ENCODE measurements at places on chromosomes 7 and 10. TPM values are rescaled to one million over a fixed set of nuclear protein-coding genes. Genes with fewer than 3 reads are reported as not detected.

GRCh38 chr7:75534727-75535307, 42.7 kb downstream of the SPDYE5 start:
- no peak for DNase-seq
- no peak overlapping the region for H3K27ac ChIP-seq
- H3K4me1 ChIP-seq, result no peaks in the 10 kb centered on the region
- no peak overlapping the region for H3K4me3 ChIP-seq

GRCh38 chr10:114027951-114028350, 15.7 kb upstream of the ADRB1 start:
- no peak overlapping the region for H3K4me3 ChIP-seq
- no peaks in the 10 kb centered on the region for H3K27me3 ChIP-seq
- no peaks in the 10 kb centered on the region for H3K36me3 ChIP-seq

- no peak overlapping the region for H3K27ac ChIP-seq
- H3K27me3 ChIP-seq, result no peaks in the 10 kb centered on the region
- H3K36me3 ChIP-seq, result no peaks in the 10 kb centered on the region
- DNase-seq, result no peak
- no peaks in the 10 kb centered on the region for H3K4me1 ChIP-seq
- no peak overlapping the region for H3K4me3 ChIP-seq
These were observed 36.9 kb upstream of the CCDC3 start for GRCh38 chr10:13038391-13038790.

MYPN gene
- not detected for total RNA-seq

- no peak for DNase-seq
- no peaks in the 10 kb centered on the region for H3K4me1 ChIP-seq
- H3K4me3 ChIP-seq, result no peak overlapping the region
- no peaks in the 10 kb centered on the region for H3K27me3 ChIP-seq
These were observed 12.6 kb upstream of the FHIP2A start for GRCh38 chr10:114808982-114809381.

GRCh38 chr10:89679986-89680385, 21.4 kb upstream of the KIF20B start:
- H3K36me3 ChIP-seq, result no peaks in the 10 kb centered on the region
- no peak for DNase-seq

EPO gene
- total RNA-seq, result not detected

GRCh38 chr7:12713625-12714378, 26.4 kb downstream of the ARL4A start:
- H3K4me1 ChIP-seq, result peaks cover 10% of the 10 kb centered on the region
- no peak for DNase-seq
- H3K27me3 ChIP-seq, result no peaks in the 10 kb centered on the region
- peak overlapping the region; percentile 81 for H3K27ac ChIP-seq
- H3K36me3 ChIP-seq, result no peaks in the 10 kb centered on the region

EPHB6 gene
- 3.0 TPM for total RNA-seq

DNA sequence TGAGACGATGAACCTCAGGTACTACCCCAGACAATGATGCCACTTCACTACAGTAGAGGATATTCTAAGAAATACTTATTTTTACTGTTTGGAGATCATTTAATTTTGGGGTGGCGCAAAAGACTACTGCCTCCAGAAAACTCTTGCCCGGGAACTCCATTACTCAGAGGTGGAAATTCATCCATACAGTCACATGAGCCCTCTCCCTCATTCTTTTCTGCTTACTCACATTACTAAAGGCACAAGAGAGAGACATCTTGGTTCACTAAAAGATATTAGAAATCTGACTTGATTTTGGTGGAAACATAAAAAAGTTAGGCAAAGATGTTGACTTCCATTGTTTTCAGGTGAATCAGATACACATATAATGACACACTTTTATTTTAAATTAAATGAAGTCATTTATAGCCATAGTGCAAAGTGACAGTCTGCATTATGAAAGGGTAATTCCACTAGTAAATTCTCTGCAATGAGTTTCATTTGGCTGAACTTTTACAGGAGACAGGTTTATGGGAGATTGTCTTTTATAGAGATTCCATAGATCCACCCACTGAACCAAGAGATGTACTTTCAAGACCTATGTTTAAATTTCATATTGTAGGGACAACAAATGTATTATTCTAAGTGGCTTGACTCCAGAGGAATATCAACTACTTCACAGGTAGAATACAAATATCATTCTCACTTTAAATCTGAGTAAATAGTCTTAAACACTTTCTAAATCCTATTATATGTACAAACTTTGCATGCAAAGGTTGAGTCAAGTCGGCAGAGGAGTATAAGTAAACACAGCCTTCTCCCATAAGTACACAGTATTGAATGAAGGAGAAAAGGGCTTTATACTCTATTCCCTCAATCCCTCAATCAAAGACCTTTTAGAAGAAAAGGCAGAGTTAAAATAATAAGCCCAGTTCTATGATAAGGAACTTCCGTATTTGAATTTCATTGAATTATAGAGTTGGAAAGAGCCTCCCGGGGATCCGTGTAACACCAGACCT, 18.8 kb downstream of the NEBL start:
- H3K27ac ChIP-seq, result no peak overlapping the region
- H3K27me3 ChIP-seq, result no peaks in the 10 kb centered on the region
- no peak overlapping the region for H3K4me3 ChIP-seq
- no peaks in the 10 kb centered on the region for H3K36me3 ChIP-seq
- no peak for DNase-seq

- H3K27ac ChIP-seq, result peak overlapping the region; percentile 7
- no peaks in the 10 kb centered on the region for H3K4me1 ChIP-seq
- H3K4me3 ChIP-seq, result no peak overlapping the region
- no peaks in the 10 kb centered on the region for H3K27me3 ChIP-seq
- no peaks in the 10 kb centered on the region for H3K36me3 ChIP-seq
These were observed 57.3 kb upstream of the CCDC71L start for GRCh38 chr7:106717955-106718871.

- no peaks in the 10 kb centered on the region for H3K36me3 ChIP-seq
- peaks cover 12% of the 10 kb centered on the region for H3K4me1 ChIP-seq
- DNase-seq, result peak; percentile 59
- no peak overlapping the region for H3K27ac ChIP-seq
- no peak overlapping the region for H3K4me3 ChIP-seq
- H3K27me3 ChIP-seq, result no peaks in the 10 kb centered on the region
These were observed 71.7 kb downstream of the ICA1 start for GRCh38 chr7:8190119-8190895.

FBXL13 gene
- 6.8 TPM for total RNA-seq

DNA sequence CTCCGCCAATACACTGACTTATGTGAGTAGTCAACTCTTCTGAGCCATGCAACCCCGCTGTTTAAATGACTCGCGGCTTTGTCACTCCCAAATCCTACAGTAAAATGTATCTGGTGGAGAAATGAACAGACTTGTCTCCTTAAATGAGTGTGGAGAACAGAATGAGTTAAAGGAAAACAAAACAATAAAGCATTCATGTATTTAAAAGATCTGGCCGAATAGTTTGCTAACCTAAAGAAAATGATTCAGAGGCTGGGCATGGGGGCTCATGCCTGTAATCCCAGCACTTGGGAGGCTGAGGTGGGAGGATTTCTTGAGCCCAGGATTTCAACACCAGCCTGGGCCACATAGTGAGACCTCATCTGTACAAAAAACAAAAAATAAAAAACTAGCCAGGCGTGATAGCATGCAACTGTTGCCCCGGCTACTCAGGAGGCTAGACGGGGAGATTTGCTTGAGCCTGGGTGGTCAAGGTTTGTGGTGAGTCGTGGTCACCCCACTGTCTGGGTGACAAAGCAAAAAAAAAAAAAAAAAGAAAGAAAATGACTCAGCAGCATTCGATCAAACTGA, 86.5 kb upstream of the PFKP start:
- H3K4me3 ChIP-seq, result no peak overlapping the region
- peaks cover 4% of the 10 kb centered on the region for H3K27me3 ChIP-seq

GRCh38 chr7:127895814-127896280, 135.4 kb downstream of the LRRC4 start:
- DNase-seq, result no peak
- no peak overlapping the region for H3K27ac ChIP-seq
- no peak overlapping the region for H3K4me3 ChIP-seq
- H3K27me3 ChIP-seq, result no peaks in the 10 kb centered on the region
- H3K36me3 ChIP-seq, result no peaks in the 10 kb centered on the region
- H3K4me1 ChIP-seq, result peaks cover 15% of the 10 kb centered on the region
